Suprapubic skin (tissue), 4 donors: ENCODE measurements at places on chromosomes 7 and 10.

DNA sequence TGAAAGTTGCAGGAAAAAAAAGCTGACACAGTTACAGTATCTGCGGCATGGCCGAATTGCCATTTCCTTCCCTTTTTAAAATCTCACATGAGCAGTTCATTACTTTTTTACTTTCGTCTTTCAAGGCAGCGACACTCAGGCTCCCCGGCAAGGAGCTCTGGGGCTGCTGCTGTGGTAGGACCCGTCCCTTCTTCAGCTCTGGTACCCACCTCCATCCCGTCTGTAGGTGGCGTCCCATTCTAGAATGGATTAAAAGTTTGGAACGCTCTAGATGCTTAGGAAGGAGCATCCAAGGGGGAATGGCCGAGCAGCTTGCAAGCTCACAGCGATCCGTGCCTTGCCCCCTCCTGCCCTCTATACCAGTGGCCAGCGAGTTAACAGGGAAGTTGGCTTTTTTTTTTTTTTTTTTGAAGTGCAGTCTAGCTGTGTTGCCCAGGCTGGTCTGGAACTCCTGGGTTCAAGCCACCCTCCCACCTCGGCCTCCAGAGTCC is 22.8 kb upstream of the TTYH3 start:
- DNase-seq = no peak

GRCh38 chr7:98203261-98203963 is 7.8 kb upstream of the BHLHA15 start:
- peak; percentile 56 for DNase-seq

GRCh38 chr7:149714910-149715471 is 58.4 kb downstream of the ZNF467 start:
- peak; percentile 78 for DNase-seq

DNA sequence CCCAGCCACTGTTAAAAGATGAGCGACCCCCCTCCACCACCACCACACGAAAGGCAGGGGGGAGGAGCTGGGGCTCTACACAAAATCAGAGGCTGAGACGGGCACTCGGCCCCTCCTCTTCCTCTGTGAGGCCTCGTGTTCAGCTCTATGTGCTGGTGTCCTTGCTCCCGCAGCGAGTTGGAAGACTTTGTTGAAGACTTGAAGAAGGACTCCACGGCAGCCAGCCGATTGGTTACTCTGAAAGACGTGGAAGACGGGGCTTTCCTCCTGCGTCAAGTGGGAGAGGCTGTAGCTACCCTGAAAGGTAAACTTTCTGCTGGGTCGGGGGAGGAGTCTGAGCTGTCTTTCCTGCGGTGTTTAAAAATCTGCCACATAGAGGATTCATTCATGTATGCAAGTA is 203.7 kb downstream of the ARHGAP21 start:
- no peak for DNase-seq

DNA sequence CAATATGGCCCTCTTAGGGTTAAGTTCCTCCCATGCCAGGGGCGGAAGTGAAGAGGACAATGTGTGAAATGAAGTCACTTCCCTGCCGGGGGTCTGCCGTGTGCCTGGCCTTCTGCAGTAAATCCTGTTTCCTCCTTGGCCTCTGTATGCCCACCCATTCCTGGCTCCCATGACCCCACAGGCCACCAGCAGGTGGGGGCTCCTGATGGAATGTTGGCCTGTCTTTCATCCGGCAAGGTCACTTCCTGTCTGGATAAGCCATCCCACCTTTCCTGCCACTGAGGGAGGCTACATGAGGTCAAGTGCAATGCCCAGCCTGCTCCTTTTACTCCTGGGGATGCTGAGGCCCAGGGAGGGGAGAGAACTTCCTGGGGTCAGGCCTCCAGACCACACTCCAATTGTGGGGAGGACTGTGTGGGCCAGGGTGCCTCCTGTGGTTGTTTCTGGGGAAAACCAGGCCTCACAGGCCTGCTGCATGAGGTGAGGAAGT is 22.3 kb downstream of the PALD1 start:
- DNase-seq = no peak

DNA sequence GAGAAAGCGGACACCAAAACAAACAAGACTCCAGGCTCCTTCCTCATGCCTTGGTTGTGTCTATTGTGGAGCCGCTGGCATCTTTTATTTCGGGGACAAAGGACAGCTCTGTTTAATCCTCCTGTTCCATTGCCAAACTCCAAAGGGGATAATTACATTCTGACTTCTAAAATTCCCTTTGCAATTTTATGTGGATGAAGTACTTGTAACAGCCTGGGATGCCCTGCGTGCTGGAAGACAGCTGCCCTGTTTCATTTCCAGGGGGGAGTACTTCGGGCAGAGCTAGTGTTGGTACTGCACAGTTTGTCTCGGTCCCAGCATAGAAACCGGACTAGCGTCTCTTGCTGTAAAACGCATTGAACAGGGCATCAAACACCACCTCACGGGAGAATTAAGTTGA is 90.9 kb downstream of the BAMBI start:
- no peak for DNase-seq

- DNase-seq = no peak
Observed at GRCh38 chr10:129580901-129581300, 113.9 kb downstream of the MGMT start.

DNA sequence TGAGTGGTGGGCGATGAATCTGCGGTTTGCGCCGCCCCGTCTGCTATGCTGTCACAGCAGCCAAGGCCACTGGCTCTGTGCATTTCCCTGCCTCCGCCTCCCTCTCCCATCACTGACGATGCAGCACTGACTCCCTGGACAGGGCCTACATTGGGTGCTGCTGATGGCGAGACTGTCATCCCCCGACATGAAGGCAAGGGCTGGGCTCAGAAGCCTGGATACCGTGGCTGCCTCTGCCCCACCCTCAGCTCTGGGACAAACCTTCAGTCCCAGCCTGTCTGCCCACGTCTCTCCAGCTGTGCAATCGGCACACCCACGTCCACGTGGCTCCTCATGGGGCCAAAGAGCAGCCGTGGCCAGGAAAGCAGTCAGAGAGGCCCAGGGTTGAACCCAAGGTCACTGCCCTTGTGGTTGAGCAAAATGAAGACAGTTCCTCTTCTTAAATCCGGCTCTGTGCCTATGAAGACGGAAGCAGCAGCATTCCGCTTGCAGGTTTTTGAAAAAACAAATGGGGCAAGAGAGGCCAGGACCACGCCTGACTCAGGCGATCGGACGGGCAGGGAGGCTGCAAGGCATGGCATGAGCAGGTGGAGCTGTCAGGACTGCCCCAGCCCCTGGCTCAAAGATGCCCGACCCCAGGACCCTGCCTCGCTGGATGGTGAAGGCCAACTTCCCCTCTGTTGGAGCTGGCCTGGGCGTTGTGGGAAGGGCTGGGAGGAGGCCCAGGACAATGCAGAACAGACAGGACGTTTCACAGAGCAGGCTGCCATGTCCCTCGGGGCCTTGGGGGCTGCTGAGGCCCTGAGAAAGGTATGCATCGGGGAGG is 517.5 kb downstream of the DNAJB6 start:
- no peak for DNase-seq

GRCh38 chr7:17626235-17626634 is 314.1 kb downstream of the SNX13 start:
- DNase-seq = no peak

DNA sequence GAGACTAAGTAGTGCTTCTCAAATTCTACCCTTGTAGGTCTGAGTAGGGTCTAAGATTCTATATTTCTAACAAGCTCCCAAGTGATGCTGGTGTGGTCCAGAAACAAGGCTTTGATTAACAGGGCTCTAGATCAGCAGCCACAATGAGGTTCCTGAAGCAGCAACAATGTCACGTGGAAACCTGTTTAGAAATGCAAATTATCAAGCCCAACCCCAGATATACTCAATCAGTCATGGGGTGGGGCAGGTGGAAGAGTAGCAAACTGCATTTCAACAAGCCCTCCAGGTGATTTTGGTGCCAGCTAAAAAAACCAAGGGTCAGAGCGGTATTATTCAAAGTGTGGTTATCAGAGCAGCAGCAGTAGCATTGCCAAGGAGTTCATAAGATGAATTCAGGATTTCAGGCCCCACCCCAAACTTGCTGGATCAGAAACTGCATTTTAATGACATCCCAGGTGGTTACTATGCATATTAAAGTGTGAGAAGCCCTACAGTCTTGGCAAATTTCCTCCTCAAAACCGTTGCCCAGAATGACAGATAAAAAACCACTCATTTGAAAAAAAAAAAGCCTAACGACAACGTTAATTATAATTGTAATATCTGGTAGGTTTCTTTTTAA is 199.2 kb downstream of the AHR start:
- DNase-seq = no peak

DNA sequence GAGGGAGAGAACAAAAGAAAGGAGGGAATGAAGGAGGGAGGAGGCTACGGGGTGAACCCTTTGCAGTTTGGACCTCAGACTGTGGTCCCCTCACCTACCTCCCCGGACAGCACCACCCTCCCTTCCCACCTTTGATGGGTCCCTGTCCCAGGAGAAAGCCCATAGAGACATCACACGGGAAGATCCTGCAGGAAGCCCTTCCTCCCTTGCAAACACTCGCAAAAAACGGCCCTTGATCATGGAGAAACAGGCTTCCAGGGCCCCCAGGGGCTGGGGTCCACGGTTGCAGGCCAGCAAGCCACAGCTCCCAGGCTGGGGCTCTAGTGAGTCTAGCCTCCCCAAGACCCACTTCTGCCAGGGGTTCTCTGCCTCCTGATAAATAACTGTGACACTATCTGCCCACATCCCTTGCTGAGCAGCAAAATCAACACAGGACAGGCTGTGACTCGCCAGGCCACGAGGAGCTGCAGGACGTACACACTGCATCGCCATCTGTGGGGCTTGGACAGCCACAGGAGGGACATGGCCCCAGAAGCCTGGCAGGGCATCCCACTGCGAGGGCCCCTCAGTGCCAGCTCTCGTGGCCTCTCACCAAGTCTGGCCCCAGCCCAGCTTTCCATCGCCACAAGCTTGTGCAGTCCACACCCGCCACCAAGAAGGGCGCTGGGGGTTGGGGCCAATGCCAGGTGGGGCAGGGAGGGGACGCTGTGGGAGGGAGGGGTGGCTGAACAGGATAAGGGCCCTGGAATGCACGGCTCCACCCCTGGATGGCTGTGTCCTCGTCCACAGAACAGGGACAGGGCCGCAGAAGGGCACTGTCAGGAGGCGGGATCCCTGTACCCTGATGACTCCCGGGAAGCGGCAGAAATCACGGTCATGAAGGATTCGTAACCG is 34.2 kb downstream of the PDGFA start:
- no peak for DNase-seq

- DNase-seq = peak; percentile 61
Observed at GRCh38 chr10:6234371-6234770, 31.6 kb downstream of the PFKFB3 start.

DNA sequence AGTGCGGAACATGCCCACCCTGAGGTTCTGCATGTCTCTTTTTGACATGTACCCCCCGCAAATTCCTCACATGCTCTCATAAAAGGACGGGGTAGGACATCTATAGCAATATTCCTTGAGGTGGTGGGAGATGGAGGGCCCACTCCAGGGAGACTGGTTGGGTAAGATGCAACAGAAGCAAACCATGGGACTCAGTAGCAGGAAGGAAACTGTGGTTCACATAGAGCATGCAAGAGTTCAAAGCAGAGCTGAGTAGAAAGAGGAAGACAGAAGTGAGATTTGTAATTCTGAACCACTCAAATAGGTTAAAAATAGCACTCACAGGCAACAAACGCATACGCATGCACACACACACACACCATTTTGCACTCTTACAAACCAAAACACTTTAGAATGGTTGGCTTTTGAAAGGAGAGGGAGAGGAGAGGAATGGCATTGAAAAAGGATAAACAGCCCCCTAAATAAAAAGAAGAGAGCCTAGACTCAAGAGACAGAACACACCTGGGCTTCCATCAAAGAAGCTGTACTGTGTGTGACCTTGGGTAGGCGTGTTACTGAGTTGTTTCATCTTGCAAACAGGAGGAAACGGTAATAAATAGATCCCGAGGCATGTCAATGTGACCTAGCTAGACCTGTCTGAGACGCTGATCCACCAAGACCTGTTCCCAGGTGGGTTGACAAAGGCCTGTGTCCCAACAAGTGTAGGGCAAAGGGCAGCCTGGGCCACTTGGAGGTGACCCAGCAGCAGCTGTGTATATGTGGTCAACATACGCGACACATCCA is 77.6 kb upstream of the LRRC4 start:
- DNase-seq = peak; percentile 37

- no peak for DNase-seq
Observed at GRCh38 chr7:99120501-99120900, 23.4 kb downstream of the SMURF1 start.

GRCh38 chr10:104735036-104735756 is 94.1 kb downstream of the SORCS3 start:
- DNase-seq = no peak

- peak; percentile 66 for DNase-seq
Observed at GRCh38 chr10:26438534-26439341, 597 bp downstream of the APBB1IP start.

GRCh38 chr7:112362731-112363131 is 87.5 kb upstream of the IFRD1 start:
- DNase-seq = no peak

- DNase-seq = no peak
Observed at GRCh38 chr7:7098280-7098818, 84.0 kb upstream of the C1GALT1 start.

- DNase-seq = no peak
Observed at GRCh38 chr10:120584786-120585185, 127.8 kb downstream of the PLPP4 start.

GRCh38 chr7:81692146-81692905 is 77.5 kb downstream of the HGF start:
- no peak for DNase-seq

- no peak for DNase-seq
Observed at GRCh38 chr10:45509491-45509890, 135.5 kb downstream of the ALOX5 start.

- DNase-seq = no peak
Observed at GRCh38 chr7:108158776-108159175, 28.6 kb upstream of the LAMB4 start.

DNA sequence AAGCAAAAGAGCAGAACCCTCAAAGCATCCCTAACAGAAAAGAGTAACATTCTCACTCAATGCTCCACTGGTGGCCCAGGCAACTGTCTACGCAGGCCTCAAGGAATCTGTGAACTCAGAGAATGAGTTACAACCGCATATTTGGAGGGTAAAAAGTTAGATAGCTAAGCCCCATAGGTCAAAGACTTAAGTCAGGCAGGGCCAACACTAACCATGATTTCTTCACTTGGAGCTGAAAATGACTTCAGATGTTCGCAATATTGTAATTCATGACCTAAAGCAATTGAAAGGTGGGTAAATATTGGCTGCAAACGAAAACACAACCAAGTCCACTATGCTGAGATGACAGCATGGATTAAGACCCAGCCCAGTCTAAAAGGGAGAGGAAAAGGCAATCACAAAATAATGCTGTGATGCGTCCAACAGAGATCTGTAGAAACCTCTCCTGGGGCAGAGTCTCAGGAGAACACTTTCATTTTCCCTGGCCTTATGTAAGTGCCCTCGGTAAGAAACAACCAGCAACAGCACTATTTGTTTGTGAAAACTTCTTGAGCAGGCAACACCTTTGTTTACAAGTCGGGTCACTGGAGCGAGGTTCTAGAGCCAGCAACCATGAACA is 176.5 kb downstream of the TNS3 start:
- DNase-seq = no peak

- DNase-seq = no peak
Observed at GRCh38 chr7:73397521-73398281, 35.9 kb upstream of the FZD9 start.

- DNase-seq = no peak
Observed at GRCh38 chr10:53108317-53108934, 335.8 kb upstream of the MBL2 start.

- no peak for DNase-seq
Observed at GRCh38 chr7:117127585-117128168, 174.4 kb downstream of the ST7 start.
